ENCODE measurements at places on chromosomes 2 and 18.

DNA sequence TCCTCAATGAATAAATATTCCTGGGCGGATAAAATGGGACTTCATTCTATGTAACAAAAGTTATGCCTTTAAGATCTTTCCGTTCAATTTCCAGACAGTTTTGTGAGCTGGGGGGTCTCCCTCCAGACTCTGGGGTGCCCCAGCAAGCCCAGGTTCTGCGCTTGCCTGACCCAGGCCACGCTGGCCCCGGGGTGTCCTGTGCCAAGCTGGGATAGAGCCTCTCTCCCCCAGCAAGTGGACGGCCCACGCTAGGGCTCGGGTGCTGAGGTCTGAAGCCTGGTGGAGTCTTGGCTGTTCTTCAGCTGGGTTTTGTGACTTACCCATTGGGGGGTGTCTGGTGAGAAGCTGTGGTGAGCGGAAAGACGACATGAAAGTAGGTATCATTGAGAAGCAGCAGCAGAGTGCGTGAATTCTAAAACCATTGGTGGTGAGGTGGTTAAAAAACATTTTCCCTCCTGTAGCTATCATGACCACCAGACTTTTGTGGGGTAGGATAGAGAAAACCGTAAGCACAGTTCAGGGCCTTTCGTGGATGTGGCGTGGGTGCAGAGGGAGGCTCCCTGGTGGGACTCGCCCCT, 346.8 kb downstream of the ANAPC1 start:
- DNase-seq: no peak

DNA sequence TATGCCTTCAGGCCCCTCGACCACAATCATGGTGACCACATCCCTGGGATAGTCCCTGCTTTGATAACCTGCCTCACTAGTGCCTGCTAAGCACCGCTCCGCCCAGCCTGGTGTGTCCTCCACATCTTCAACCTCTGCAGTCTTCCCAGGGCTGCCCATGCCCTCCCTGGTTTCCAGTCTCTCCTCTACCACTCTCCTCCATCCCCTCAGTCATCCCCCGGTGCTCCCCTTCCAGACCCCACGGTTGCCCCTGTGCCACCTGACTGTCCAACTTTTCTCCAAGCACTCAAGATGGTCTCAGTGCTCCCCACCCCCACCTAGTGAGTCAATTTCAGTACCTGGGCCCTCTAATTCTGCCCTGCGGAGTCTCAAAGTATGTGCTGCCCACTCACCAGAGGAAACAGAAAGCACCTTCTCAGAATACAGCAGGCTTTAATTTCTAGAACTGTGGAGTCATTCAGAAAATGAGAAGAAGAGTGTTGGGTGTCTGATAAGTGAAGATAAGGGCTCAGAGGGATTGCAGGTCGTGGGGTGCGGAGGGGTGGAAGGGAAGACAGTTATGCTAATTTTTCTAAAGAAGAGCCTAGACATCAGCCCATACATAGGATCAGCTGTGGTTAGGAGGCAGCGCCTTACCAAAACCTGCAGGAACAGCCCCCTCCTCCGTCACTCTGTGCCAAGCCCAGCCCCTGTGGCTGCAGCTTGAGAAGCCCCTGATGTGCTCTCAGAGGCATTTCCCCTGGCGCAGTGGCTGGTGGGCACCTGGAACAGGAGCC, 53.6 kb upstream of the CAB39 start:
- peak; percentile 90 for DNase-seq

GRCh38 chr2:120499784-120500495, 154.0 kb downstream of the INHBB start:
- DNase-seq: no peak

GRCh38 chr2:38147333-38148121, 71.6 kb upstream of the CYP1B1 start:
- no peak for DNase-seq

DNA sequence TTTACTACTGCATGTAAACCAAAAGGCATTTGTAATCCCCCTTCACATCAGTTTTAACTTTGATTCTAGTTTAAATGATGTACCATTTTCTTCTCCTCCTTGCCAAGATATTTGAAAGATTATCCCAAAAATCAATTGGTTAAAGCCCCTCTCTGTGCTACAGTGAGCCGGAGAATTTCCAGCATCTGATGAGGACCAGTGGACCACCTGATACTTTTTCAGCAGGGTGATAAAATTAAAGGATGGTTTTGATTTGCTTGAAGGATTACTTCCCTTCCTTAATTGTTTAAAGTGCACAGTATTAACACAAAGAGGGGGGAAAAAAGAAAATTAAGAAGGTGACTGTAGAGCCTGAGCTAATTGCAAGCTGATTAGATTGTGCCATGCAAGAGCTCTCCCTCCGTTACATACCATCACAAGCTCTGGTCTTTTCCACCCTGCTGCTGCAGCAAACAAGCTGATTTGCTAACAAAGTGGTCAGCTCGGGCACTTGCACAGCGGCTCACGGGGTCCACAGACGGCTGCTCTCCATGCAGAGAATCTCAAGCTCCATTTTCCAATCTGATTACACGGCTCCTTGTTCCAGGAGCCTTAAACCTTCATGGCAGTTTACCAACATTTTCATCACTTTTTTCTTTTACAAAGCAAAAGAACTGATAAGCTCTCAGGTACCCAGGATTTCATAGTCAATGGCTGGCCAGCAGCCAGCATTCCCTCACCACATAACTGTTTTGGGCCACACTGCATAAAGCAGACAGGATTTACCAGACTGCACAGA, 22.1 kb downstream of the FIGN start:
- no peak for DNase-seq

DNA sequence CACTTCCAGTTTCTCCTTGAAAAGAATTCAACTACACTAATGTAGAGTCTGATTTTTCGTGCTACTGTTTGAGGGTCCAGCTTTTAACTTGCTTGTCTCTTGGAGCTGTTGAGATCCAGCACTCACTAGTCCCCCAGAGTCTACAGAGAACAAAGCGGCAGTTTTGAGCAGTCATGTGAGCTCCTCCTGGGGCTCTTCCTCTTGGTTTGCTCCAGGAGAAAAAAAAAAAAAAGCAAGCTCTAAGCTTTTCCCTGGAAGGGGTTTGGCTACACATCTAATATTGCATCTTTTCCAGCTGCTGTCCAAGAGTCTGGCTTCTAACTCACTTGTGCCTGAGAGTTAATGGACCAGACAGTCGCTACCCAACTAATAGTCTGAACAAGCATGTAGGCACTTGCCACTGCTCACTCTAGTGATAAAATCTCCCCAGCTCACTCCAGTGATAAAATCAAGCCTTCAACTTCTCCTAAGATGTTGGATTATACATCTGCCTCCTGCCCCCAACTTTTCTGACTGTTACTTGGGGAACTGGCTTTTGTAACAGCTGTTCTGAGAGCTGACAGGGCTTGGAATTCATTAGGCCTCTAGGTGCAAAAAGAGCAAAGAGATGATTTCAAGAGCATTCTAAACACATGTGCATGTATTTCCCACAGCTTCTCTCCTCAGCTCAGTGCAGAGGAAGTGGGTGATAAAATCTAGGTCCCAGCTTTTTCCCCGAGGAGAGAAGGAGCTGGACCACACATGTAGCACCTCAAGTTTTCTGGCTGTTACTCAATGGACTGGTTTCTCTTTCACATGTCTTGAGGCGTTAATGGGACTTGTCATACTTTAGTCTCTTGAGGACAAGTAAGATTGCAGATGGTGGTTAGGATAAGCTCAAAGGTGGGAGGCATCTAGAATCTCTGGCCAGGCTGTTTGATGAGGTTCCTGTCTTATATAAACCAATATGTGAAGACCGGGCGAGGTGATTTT, 750.5 kb downstream of the LRP1B start:
- no peak for DNase-seq

DNA sequence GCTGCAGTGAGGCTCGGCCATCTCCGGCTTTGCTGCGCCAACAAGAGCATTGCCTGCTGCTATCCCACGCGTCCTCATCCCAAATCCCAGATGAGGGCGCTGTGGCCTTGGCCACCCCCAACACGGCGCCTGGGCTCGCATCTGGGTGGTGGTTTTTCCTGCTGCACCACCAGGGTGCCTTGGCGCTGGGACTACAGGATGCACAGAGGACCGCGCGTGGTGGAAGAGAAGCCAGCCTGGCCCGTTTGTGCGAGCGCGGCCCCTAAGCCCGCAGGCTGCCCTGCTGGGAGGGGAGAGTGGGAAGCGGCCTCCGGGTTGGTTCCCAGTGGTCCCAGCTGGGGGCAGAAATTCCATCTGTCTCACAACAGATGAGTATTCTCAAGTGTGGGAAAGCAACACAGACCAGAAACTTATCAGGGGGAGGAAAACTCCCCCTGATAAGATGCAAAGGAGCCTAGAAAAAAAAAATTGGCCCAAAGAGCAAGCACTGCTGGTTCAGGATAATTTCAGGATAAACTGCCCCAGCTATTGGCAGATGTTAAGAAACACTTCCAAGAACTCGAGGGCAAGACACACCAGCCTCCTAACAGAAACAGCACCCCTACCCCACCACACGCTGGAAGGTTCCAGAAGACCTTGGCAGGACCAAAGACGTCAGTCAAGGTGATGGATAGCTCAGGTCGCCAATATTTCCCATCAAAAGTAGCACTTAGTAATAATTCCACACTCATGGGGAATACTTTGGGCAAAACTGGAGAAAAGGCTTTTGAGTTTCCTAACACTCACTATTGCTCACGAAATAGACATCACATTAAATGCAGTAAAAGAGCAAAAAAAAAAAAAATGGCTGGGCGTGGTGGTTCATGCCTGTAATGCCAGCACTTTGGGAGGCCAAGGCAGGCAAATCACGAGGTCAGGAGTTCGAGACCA, 152.1 kb downstream of the PXDN start:
- no peak for DNase-seq

All from activated CD4-positive, alpha-beta memory T cell treated with anti-CD3 and anti-CD28 coated beads for 36 hours (primary cell).